ENCODE measurements at places on chromosomes 16 and 17.

GRCh38 chr17:76867578-76868175, 527 bp upstream of the MGAT5B start:
- DNase-seq, result no peak

GRCh38 chr16:24381470-24382118, 125.5 kb downstream of the CACNG3 start:
- DNase-seq, result no peak

- no peak for DNase-seq
Measured at GRCh38 chr16:47887496-47887895, 268.3 kb downstream of the ABCC12 start.

DNA sequence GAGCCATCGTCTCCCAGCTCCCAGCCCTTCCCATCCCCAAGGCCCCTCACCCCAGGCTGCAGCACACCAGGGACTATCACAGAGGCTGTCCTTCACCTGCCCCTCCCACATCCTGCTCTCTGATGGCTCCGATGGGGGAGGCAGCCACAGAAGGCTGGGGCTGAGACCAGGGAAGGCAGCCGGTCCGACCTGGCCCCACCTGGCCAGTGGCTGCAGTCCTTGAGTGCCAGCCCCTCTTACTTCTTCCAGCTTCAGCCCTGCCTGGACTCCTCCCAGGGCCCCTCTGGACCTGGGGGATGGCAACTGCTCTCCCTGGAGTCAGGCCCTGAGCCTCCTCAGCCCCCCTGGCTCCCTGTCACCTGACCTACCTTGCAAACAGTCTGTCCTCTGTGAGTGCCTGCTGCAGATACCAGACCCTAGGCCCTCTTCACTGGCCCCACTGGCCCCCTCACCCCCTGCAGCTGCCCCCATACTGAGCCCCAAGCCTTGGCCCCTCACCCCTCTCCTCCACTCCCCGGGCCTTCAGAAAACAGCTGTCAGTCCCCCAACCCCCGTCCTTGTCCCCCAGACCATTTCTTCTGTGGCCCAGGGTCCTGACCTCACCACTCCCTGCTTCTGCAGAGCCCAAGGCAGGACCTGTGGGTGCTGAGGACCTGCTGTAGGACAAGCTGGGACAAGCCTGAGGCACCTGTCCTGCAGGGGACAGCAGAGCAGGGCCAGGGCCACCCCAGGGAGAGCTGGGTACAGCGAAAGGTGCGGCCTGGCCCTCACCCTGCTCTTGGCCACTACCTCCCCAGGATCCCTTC, 12.6 kb upstream of the SRRM2 start:
- DNase-seq, result no peak

GRCh38 chr17:34156401-34156740, 98.7 kb upstream of the CCL2 start:
- no peak for DNase-seq

- no peak for DNase-seq
Measured at GRCh38 chr17:2101448-2102257, 46.8 kb downstream of the HIC1 start.
